ENCODE measurements at places on chromosomes 6 and 20. TPM values are rescaled to one million over a fixed set of nuclear protein-coding genes. Genes with fewer than 3 reads are reported as not detected.

MEP1A gene
- total RNA-seq, result not detected

PTPRK gene
- 42.8 TPM for total RNA-seq

PEX6 gene
- total RNA-seq, result 31.3 TPM

USP49 gene
- total RNA-seq, result 2.1 TPM

OPRL1 gene
- 0.92 TPM for total RNA-seq

HLA-DQB2 gene
- total RNA-seq, result 0.33 TPM

RHAG gene
- total RNA-seq, result not detected

GLP1R gene
- not detected for total RNA-seq

ASIP gene
- total RNA-seq, result not detected

SASH1 gene
- 82.8 TPM for total RNA-seq

CST5 gene
- 3.7 TPM for total RNA-seq

CALHM6 gene
- 1.2 TPM for total RNA-seq

SIRPB1 gene
- total RNA-seq, result 2.3 TPM

NRSN1 gene
- total RNA-seq, result 0.83 TPM

PANK2 gene
- 42.9 TPM for total RNA-seq

CFB gene
- total RNA-seq, result 28.7 TPM

TCF15 gene
- total RNA-seq, result 5.7 TPM

NELFE gene
- total RNA-seq, result 79.3 TPM
